ENCODE measurements at places on chromosomes 3 and 15.
A peak's percentile ranks its signal among the peaks of the same experiment; 100 is the strongest.

DNA sequence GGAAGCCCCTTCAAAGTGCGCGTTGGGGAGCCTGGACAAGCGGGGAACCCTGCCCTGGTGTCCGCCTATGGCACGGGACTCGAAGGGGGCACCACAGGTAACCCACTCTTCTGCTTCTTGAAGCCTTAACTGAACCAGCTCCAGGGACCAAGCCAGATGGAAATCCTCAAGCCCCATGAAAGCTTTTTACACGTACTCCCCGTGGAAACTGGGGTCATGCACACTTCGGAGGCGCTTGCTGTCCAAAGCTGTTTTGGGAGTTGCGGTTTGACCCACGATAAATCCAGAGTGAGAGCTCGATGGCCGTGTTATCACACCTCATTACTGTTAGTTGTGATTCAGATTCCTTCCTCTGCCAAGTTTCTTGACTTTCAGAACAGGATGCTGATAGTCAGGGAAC is 47.5 kb downstream of the DNASE1L3 start:
- DNase-seq, result no peak

GRCh38 chr3:132973441-132973840 is 64.8 kb upstream of the TMEM108 start:
- no peak for DNase-seq

- no peak for DNase-seq
Measured at GRCh38 chr15:35926007-35926380, 380.0 kb upstream of the DPH6 start.

- peak; percentile 80 for DNase-seq
Measured at GRCh38 chr3:52041118-52041731, 15.1 kb downstream of the DUSP7 start.

DNA sequence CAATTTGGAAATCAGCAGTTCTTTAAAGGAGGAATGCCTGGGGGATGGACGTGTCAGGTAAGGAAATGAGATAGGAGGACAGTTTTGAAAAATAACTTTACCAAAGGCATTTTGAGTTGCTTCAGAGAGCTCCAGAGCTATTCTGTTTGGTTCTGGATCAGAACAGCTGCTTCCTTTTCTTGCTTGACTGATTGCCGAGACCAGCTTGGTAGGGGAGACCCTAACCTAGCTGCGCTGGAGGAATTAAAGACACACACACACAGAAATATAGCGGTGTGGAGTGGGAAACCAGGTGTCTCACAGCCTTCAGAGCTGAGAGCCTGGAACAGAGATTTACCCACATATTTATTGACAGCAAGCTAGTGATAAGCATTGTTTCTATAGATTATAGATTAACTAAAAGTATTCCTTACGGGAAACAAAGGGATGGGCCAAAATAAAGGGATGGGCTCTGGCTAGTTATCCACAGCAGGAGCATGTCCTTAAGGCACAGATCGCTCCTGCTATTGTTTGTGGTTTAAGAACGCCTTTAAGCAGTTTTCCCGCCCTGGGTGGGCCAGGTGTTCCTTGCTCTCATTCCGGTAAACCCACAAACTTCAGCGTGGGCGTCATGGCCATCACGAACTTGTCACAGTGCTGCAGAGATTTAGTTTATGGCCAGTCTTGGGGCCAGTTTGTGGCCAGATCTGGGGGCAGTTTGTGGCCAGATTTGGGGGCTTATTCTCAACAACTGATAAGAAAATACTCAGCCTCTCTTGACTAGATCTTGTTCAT is 556.0 kb downstream of the ROBO1 start:
- no peak for DNase-seq

DNA sequence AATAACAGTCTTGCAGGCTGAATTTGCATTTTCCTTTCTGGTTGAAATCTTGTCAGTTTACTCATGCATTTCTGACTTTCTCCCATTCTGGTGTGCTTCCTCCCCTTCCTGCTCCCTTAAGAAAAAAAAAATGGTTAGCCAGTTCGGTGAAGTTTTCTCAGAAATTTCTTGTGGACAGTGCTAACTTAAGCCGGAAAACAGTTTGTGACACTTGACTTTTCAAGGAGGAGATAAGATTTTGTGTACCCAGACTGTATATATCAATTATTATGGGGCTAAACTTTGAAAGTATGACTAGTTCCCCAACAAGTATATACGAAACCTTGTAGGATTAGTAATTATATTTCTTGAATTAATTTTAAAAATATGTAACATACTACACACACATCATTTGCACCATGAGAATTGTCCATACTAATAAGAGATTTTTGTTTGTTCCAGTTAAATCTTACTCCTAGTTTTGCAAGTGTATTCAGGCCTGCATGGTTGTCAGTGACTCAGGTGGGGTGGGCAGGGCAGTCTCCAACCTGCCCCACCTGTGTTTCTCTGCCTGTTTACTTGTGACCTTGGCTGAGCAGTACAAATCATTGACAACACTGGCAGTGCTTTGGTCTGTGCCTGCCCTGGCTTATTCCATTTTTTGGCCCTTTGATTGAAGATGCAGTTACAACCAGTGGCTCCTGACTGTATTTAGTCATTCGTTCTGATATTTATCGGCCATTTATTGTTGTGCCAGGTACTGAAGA is 19.1 kb downstream of the UBE2E1 start:
- no peak for DNase-seq

DNA sequence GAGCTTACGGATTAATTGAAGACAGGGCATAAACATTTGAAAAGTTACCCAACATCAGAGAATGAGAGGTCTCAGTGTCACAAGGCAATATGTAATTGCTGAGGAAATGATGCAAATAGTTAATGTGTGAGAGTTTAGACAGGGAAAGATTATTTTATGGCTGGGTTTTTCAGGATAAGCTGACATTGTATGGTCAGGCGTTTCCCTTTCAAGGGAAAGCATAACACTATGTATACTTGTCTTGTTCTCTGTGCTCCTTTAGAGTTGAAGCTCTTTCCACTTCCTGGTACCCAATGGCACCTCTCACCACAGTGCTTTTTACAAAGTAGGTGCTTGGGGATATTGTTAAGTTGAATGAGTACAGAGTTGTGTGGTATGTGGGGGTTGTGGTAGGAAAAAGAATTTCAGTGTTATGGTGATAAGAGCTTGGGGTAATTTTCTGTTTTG is 19.9 kb downstream of the IQGAP1 start:
- DNase-seq, result no peak
